ENCODE measurements at places on chromosomes 2 and 18.

- DNase-seq, result no peak
These were observed 415.8 kb upstream of the ZEB2 start for GRCh38 chr2:144935736-144936135.

- DNase-seq, result no peak
These were observed 144.1 kb downstream of the FAM210A start for GRCh38 chr18:13582178-13582670.

- DNase-seq, result peak; percentile 46
These were observed 13.6 kb downstream of the AQP12A start for GRCh38 chr2:240705204-240705791.

GRCh38 chr2:138842341-138842740, 62.2 kb upstream of the NXPH2 start:
- no peak for DNase-seq

GRCh38 chr2:232833830-232834229, 36.2 kb upstream of the SNORC start:
- no peak for DNase-seq
